ENCODE measurements at places on chromosomes 7 and 10. TPM values are rescaled to one million over a fixed set of nuclear protein-coding genes. Genes with fewer than 3 reads are reported as not detected.

- no peak for DNase-seq
Observed at GRCh38 chr10:18429335-18429734, 222.1 kb downstream of the NSUN6 start.

GRCh38 chr10:7408291-7409044 is 2.4 kb downstream of the SFMBT2 start:
- peak; percentile 64 for DNase-seq

CFAP43 gene
- 0.21 TPM for total RNA-seq

GRCh38 chr7:71835056-71835455 is 577.1 kb downstream of the CALN1 start:
- no peak for DNase-seq

- no peak for DNase-seq
Observed at GRCh38 chr7:5172196-5172775, 17.7 kb upstream of the WIPI2 start.

PRKRIP1 gene
- 30.6 TPM for total RNA-seq

DNA sequence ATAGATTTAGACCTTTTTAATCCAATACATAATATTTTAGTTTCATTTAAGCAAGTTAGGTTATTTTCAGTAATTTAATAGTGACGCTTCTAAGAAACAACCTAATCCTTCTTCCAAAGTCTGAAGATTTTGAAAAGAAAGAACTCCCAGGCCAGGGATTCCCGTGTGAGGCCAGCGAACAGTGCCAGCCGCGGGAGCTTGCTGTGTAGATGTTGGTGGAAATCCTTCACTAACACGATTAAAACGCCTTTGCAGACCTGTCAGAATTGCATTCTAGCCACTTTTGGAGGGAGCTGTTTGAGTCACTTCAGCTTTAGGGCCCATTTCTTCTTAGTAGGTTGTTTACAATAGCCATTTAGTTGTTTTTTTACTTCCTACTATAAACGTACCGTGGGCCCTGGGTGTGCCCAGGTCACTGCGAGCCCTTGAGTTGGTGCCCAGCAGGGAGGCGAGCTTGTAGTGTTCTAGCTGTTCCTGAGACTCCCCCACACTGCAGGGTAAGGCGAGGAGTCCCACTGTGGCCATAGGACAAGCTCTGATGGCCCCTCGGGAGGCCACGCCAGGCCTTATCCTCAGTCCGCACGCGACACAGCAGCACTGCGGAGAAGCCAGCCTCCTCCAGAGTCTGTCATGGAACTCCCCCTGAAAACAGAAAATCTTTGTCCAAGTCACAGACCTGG is 32.3 kb downstream of the PPP2R2D start:
- DNase-seq = no peak

Data from activated T-cell treated with anti-CD3 and anti-CD28 coated beads, Interleukin-2, amount 50 U/mL, for 72 hours (primary cell).